ENCODE measurements at places on chromosomes 5 and 9.
A peak's percentile ranks its signal among the peaks of the same experiment; 100 is the strongest.

- no peak for DNase-seq
Measured at GRCh38 chr9:119924736-119925135, 555.5 kb upstream of the BRINP1 start.

GRCh38 chr9:113131689-113132151 is 19.1 kb upstream of the SLC31A2 start:
- DNase-seq: no peak

GRCh38 chr9:112278152-112278551 is 55.3 kb downstream of the PTBP3 start:
- no peak for DNase-seq

DNA sequence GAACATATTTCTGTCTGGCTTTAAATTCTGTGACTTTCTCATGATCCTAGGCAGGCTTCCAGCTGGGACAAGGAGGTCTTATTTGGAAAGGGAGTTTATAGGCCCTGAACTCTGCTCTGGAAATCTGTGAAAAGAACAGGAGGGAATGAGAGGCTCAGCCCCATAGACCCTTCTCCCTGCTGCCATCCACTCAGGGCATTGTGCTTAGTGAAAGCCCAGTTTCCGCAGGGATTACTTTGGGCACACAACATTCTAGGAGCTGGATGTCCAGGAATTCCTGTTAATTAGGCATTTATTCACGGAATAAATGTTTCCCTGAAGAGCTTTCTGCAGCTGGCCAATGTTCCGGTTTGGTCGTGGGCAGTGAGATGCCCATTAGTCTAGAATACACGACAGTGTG is 32.7 kb upstream of the COL15A1 start:
- DNase-seq: no peak

DNA sequence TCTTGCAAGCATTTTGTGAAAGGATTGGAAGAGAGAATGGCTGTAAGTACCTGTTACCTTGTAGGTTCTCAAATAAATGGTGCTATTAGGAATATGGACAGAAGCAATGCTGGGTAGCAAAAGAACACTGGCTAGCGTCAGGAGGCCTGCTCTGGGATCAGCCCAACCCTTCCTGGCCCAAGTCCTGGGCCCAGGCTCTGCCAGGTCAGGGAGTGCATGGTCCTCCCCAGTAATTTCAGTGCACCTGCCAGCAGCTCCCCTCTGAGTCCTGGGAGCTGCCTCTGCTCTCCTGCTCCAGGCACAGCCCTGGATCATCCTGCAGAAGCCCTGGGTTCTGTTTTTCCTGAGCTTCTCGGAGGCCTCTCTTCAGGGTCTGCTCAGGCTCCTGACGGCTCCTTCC is 89.5 kb upstream of the ARAP3 start:
- no peak for DNase-seq

GRCh38 chr5:96236051-96236450 is 197.0 kb downstream of the PCSK1 start:
- no peak for DNase-seq

GRCh38 chr5:67013719-67014118 is 182.9 kb downstream of the CD180 start:
- DNase-seq: no peak

DNA sequence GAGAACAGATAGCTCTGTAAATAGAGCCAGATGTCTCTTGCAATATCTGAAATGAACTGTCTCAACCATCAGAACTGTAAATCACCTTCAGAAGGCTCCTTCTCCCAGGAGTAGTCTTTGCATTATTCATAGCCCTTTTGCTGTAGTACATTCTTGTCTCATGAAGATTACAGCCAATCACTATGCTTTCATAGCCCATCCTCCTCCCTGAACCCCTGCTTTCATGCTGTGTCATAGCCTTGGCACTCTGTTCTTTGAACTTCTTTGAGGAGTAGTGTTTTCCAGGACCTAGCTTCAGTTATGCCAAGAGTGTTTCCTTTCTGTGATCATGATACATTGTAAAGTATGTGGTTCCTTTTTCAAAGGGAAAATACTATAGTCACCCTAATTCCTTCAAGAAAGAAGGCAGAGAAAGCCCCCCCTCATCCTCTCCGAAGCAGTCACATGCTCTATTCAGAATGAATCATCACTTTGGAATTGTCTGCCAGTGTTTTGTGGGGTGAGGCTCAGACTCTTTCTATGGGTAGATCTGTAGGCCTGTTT is 61.1 kb downstream of the GRIA1 start:
- DNase-seq: no peak

GRCh38 chr5:140242099-140242498 is 60.8 kb downstream of the PFDN1 start:
- no peak for DNase-seq

- DNase-seq: no peak
Measured at GRCh38 chr9:7973123-7973522, 173.5 kb upstream of the DMAC1 start.

GRCh38 chr5:171387345-171387969 is at the start of gene NPM1:
TSS of gene NPM1 (plus strand) at chr5:171387849. CDS start at chr5:171387949, 100 bp downstream.
- peak; percentile 94 for DNase-seq

DNA sequence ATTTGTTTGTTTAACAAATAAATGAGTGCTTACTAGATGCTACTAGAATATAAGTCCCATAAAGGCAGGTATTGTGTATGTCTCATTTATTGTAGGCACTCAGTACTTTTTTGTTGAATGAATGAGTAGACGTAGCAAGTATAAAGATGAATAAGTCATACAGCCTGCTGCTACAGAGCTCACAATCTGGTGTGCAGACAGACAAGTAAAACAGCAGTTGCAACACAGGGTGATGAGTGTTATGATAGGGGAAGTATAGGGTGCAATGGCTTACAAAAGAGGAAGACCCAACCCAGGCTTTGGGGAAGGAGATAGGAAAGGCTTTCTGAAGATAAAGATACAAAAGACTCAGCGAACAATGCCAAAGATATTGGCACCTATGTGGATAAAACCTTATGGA is 47.7 kb downstream of the SH3RF2 start:
- no peak for DNase-seq

DNA sequence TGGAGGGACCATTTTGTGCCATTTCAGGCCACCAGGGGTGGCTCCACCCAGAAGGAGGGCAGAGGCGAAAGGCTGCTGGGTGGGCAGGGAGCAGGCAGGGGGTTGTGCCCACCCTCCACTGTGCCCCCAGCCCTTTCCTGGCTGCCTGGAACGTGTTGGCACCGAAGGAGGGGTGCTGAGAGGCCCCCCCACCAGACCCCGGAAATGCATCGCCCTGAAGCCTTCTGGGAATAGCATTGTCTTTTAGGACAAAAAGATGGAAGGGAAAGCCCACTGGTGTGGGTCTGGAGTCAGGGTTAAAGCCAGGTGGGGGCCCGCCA is 5.1 kb downstream of the NOXA1 start:
- DNase-seq: no peak

- no peak for DNase-seq
Measured at GRCh38 chr5:90983148-90983547, 400.0 kb downstream of the ARRDC3 start.

- no peak for DNase-seq
Measured at GRCh38 chr9:12972608-12973589, 198.1 kb downstream of the LURAP1L start.

DNA sequence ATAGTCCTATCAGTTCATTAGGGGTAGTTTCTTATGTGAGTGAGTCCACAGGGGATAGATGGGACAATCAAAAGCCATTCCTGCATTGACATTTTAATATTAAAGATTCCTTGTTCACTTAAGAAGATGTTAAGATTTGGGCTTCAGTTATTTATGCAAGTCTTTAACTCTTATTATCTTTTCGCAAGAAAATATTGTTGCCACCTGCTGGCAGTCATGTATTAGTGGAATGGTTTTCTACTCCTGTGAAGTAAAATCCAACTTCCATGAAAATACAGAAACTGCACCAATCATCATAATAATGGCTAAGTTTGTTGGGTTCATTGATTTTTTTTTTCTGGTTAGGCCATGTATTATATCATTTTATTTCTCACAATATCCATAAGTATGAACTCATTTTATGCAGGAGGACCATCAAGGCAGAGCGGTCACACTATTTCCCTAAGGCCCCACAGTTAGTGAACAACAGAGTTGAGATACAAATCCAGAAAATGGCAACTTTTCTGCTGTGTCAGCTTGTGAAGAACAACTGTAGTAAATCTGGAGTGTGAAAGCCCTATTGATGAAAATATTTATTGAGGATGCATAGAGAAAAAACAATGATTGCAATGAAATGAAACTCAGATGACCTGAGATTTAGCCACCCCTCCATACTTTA is 88.5 kb upstream of the TXNDC8 start:
- DNase-seq: no peak

DNA sequence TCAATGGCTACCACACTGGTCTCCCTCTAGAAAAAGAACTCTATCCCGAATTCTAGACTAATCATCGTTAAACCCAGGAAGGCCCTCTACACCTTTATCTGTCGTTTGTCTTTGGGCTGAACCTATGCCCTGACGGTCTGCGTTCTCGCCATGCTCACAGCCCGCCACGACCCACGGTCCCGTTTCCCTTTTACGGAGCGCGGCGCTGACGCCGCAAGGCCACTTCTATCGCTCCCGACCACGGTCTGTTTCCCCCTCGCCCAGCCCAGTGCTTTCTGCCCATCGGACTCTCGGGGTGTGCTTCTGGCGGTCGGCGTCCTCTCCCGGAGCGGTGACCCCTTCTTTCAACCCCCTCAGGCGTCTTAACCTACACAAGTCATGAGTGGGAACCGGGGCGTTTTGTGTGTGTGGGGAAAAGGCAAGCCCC is 974 bp downstream of the C9orf40 start:
- DNase-seq: peak; percentile 5

GRCh38 chr5:52449516-52449915 is 338.2 kb upstream of the ITGA1 start:
- DNase-seq: no peak

DNA sequence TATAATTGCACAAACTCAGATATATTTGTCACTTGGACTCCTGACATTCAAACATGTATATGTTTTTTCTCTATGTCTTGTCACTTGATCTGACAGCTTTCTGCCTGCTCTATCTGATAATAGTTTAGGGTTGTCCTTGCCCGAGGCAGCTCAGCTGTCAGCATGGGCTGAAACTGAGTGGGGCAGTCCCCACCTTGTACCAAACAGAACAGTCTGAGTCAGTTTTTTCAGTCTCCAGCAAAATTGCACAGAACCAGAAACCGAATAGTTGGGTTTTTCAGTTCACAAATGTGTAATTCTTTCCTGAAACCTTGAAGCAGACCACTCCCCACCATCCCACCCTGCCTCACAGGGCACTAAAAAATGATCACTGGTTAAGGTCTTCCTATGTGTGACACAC is 9.5 kb upstream of the HAND1 start:
- DNase-seq: no peak

DNA sequence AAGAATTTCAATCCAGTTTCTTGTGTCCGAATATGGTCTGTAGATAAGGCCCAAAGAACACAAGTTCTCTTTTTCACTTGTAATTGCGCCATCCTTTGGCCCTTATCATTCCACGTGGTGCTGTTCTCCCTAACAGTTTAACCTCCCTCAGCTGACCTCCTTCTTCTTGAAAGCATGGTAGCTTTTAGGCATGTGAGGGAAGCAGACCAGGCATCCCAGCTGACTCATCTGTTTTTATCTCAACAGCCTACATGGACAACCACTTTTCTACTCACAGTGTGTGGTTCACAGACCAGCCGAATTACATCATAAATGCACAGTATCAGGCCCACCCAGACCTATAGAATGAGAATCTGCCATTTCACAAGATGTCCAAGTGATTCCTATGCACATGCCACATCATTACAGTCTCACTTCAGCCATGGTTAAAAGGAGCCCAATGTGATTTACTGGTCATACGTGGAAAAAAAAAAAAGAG is 26.9 kb upstream of the PLIN2 start:
- DNase-seq: no peak

- DNase-seq: no peak
Measured at GRCh38 chr9:92183449-92183848, 68.2 kb upstream of the SPTLC1 start.

- DNase-seq: no peak
Measured at GRCh38 chr9:72128526-72128925, 20.7 kb upstream of the GDA start.

DNA sequence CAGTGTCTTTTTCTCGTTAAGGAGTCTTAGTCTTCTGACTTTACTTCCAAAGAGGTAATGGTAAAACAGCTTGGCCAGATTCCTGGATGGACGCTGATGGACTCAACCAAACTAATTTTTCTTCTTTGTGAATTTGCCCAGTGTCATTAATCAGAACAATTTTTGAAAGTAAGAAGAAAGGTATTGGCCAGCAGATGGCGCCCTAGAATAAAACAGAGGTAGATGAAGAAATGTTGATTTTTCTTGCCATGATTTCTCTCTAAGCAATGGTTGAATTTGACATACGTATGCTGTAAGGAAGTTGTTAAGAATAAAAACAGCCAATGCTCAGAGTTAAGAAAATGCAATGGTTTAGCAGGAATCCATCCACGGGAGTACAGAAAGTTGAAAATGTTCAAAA is 500.0 kb downstream of the DIRAS2 start:
- DNase-seq: peak; percentile 38

DNA sequence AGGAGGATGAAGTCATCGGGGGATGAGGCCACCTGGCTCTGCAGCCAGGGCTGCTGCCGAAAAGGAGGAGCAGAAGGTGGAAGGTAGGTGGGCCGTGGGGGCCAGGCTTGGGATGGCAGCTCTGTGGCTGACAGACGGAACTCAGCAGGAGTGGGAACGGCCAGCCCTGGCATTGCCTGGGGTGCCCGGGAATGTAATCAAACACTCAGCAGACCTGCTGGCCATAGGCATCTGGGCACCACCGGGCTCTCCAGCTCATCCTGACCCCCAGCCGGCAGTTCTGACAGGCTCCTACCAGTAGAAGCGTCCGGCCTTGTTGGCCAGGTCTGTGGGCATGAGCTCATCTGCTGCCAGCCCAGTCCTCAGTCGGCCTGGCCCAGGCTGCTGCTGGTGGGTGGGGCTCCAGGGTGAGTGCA is 4.3 kb upstream of the FAT2 start:
- DNase-seq: no peak

DNA sequence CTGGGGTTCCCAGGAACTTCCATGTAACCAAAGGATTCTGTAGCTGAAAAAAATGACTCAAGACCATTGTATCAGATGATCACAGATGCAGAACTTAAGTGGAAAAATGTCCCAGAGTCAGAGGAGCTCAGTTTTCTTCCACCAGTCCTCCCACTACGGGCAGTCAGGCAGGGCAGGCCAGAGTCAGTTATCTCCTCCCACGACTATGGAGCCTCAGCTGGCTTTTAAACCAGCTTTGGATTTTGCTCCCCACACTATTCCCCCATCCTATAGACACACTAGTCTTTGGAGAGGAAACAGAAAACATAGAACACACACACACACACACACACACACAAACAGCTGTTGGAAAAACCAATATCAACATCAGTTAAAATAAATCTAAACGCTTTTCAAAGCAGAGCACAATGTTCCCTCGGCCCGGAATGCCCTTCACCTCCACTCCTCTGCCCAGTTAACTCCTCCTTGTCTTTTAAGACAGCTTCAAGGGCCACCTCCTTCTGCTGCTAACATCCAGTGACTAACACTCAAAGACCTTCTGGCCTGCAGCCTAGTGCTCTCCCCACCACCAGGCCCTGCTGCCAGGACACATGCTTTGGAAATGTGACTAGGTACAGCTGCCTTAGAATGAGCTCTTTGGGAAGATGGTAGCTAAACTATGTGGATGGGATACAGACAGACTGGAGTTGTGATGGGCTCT is 56.8 kb downstream of the NIPAL4 start:
- no peak for DNase-seq

Measured in stimulated activated CD8-positive, alpha-beta memory T cell treated with anti-CD3 and anti-CD28 coated beads, Interleukin-4, amount 100 ng/mL, for 4 hours (primary cell).